ENCODE measurements at places on chromosomes 7 and 10. TPM values are rescaled to one million over a fixed set of nuclear protein-coding genes. Genes with fewer than 3 reads are reported as not detected.

- DNase-seq: no peak
Observed at GRCh38 chr7:81845744-81846241, 75.9 kb upstream of the HGF start.

GRCh38 chr10:98339799-98340198, 71.8 kb upstream of the LOXL4 start:
- no peak for DNase-seq

- no peak for DNase-seq
Observed at GRCh38 chr10:17527514-17528146, 73.2 kb upstream of the ST8SIA6 start.

- no peak for DNase-seq
Observed at GRCh38 chr10:14118953-14119352, 211.8 kb downstream of the FRMD4A start.

DNA sequence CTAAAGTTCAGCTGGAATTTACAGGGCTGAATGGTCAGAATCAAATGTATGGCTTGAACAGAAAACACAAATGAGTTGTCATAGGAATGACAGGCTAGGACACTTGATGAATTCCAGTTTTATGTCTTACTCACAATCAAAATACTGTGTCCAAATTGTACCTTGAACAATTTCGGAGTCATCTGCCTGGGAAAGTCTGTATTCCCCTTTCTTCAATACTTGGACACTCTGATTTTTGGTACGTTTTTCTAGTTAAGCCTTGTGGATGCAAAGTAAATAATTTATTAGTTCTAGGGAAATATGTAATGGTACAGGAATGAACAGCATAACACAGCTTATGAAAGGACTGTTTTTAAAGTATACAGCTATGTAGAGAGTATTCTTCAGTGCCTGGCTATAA, 100.4 kb downstream of the ITGB8 start:
- DNase-seq: no peak

GRCh38 chr10:42242135-42242805, 396.1 kb downstream of the ZNF33B start:
- no peak for DNase-seq

The REEP3 gene
- 23.7 TPM for total RNA-seq

The PNLIP gene
- total RNA-seq: 3.1 TPM

The ELN gene
- 8.1 TPM for total RNA-seq

All from left lobe of liver (tissue), 2 donors.